ENCODE measurements at places on chromosomes 16 and 17. TPM values are rescaled to one million over a fixed set of nuclear protein-coding genes. Genes with fewer than 3 reads are reported as not detected.

GRCh38 chr16:12289175-12290063 is 312.9 kb downstream of the SNX29 start:
- no peak overlapping the region for H3K4me3 ChIP-seq
- no peaks in the 10 kb centered on the region for H3K4me1 ChIP-seq
- no peaks in the 10 kb centered on the region for H3K27me3 ChIP-seq
- H3K27ac ChIP-seq, result no peak overlapping the region

- DNase-seq, result no peak
- peaks cover 14% of the 10 kb centered on the region for H3K27me3 ChIP-seq
- peaks cover 33% of the 10 kb centered on the region for H3K4me1 ChIP-seq
- no peak overlapping the region for H3K27ac ChIP-seq
These were observed 3.4 kb upstream of the MT2A start for GRCh38 chr16:56604966-56605365.

The GRAPL gene
- 25.3 TPM for total RNA-seq

The MEIOB gene
- total RNA-seq, result not detected

The CLEC18B gene
- total RNA-seq, result 1.9 TPM

The RUNDC3A gene
- 0.10 TPM for total RNA-seq
